ENCODE measurements at places on chromosomes 3 and 15.

- no peak for DNase-seq
Measured at GRCh38 chr3:114770874-114771273, 376.2 kb downstream of the ZBTB20 start.

DNA sequence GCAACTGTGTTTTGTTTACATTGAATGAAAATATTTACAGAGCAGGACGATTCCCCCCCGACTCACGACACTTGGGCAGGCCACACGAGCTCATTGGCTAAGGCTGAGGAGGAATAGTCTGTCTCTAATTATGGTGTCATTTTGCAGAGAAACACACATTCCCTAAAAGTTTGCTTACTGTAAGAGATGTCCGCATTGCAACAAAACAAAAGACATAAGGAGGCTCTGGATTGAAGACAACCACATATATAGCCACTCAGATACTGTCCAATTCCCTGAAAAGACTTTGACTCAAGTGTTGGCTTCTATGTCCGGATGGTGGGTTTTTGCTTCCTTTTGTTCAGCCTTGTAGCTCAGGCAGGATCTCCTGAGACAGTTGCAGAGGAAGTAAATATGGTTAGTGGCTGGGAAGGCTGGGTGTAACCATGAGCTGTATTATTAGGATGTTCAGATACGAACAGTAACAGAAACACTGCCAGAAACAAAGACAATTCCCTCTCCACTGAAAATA, 170.4 kb downstream of the KLHL25 start:
- no peak for DNase-seq

- no peak for DNase-seq
Measured at GRCh38 chr3:98886525-98886924, 15.0 kb downstream of the DCBLD2 start.

GRCh38 chr3:188166441-188166840, 12.5 kb downstream of the LPP start:
- no peak for DNase-seq

DNA sequence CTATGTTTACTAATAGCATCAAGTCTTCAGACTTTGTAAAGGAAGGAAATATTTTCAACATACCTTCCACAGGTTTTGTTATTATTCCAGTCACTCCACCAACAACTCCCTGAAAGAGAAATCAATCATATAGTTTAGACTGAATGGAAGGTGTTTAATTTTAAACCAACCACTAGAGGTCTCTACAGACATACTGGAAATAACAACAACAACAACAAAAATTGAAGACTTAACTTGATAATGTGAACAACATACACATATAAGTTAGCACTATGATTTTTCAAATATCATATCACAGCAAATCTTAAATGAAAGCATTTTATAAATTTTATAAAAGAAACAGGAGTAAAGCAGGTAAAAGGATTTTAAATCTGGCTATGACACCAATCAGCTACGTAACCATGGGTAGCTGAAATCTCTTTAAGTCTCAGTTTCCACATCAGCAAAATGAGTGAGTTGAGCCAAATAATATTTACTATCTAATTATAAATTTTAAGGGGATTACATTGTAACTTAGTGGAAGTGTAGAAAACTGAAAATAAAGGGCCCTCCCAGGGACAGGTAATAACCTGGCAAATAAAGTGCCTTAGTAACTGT, 188.2 kb downstream of the VPS13C start:
- peak; percentile 56 for DNase-seq

- DNase-seq = no peak
Measured at GRCh38 chr15:70698836-70699390, 64.4 kb downstream of the UACA start.

- DNase-seq = no peak
Measured at GRCh38 chr3:28406241-28406640, 57.6 kb upstream of the AZI2 start.

DNA sequence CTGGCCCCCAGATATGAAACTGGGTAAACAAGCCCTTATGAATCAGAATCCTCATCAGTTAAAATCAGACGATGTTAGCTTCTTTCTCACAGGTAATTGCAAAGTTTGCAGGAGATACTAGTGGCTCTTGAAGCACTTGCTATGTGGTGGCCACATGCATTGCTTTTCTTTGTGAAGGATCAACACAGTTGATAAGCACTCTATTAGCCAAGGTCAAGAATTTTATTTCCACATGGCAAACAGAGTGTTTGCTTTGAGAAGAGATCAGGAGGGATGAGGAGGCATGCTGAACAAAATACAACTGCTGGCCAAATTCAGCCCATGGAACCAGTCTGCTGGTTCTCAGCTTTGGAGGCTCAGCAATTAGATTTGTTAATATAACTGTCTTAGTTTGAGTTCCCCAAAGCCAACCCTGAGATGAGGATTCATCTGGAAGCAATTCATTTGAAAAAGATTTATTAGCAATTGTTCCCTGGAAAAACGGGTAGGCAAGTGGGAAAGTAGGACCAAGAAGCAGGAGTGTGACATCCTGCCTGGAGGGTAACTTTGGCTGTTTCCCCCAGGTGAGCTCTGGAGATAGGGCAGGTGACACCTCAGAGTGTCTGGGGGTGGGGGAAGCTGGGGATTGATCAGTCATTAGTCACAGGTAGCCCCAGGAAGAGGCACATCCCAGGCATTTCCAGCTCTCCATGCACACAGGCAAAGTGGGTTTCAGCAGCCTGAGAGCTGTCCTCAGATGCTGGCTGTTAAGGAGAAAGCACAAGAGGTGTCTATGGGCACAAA, 180.3 kb downstream of the ABHD5 start:
- no peak for DNase-seq

DNA sequence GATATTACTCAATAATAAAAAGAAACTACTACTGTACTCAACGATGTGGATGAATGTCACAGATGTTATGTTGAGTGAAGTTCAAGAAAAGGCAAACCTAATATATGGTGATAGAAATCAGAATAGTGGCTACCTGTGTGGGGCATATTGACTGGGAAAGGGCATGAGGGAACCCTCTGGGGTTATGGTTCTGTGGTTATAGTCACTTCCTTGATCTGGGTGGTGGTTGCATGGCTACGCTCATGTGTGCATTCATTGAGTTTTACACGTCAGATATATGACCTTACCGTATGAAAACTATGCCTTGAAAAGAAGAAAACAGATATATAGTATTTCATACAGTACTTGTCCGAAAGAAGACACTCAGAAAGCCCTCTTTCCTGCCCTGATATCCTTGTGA, 331.0 kb upstream of the LRRFIP2 start:
- no peak for DNase-seq

- DNase-seq = no peak
Measured at GRCh38 chr3:57890874-57891273, 117.3 kb upstream of the FLNB start.

DNA sequence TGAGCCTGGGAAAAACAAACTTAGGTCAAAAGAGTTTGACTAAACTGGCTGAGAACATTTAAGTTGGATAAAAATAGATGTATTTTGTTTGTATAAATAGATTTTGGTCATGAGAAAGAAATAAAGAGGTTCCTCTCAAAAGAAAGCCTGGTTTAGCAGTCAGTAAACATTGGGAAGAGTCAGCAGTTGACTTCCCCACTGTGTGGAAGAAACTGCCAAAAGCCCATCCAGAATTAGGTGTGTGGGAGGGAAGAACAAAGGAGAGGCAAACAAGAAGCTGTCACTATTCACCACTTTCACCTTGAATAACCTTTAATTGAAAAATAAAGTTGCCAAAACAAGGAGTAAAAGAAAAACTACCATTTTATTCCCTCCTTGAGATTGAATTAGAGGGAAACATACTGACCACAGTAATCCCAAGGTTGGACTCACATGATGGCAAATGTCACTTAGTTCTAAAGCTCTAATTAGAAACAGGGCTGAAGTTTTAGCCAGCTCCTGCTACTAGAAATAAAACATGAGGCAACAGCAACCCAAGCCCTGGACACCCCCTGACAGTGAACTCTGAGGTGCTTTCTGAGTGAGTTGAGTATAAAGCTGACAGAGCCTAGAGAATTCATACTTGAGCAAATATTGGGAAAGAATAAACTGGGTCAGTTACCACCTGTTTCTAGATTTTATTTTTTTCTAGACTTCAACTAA, 139.3 kb downstream of the SERPINI1 start:
- no peak for DNase-seq

- peak; percentile 50 for DNase-seq
Measured at GRCh38 chr15:37101980-37102304, 1.6 kb upstream of the MEIS2 start.

DNA sequence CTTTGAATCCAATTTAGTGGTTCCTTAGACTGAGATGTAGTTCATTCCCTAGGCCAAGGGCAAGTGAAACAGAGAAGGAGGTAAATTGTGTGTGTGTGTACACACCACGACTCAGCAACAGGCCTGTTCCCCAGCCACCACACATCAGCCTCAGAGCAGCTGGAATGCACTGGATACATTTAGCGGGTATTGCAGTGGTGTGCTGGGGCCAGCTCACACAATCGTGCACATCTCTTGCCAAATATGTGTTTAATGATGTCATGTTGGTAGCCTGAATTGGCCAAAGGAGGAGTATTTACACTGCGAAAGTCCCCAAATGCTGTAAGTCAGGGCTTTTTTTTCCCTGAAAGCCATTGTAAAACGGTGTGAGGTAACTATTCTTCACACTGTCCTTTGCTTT, 82.3 kb downstream of the RBPMS2 start:
- no peak for DNase-seq

GRCh38 chr3:45125550-45126026, 20.6 kb downstream of the CDCP1 start:
- DNase-seq = no peak

GRCh38 chr15:48811325-48811958, 573 bp upstream of the CEP152 start:
- no peak for DNase-seq

GRCh38 chr3:18648159-18648558, 223.0 kb upstream of the SATB1 start:
- DNase-seq = no peak

DNA sequence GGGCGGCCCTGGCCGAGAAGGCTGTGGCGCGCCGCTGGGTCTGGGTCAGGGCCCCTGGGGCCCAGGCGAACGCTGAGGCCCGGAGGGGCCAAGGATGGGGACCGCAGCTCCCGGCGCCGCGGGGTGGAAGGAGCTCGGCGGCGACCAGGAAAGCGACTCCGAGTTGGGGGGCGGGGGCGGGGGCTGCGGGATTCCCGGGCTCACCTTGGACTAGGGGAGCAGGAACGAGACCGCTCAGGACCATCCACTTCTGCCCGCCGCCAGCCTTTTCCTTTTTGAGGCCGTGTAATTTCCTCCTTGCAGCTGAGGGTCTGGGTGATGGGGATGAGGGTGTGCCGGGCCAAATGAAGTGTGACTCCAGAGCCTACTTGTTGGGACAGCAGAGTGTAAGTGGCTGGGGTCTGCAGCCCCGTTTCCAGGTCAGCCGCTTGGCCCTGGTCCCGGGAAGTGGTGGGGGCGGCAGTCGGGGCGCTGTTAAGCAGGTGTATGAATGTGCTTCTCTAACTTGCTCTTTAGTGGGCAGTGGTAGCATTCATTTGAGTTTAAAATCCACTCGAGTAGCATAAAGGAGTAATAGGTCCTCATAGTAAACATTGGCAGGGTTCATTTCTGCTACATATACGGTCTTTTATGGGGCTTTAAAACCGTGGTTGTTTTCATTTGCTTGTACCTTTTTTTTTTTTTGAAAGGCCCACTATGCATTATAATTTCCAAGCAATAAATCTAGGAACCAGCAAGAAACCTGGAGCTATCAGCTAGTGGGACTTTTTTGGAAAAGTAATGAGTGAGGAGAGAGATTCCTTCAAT, 717 bp downstream of the PXK start:
- DNase-seq = peak; percentile 5

- no peak for DNase-seq
Measured at GRCh38 chr3:71942432-71943187, 157.7 kb upstream of the PROK2 start.

- no peak for DNase-seq
Measured at GRCh38 chr3:30631243-30631904, 25.0 kb downstream of the TGFBR2 start.

GRCh38 chr3:164470471-164470870, 607.8 kb downstream of the SI start:
- DNase-seq = no peak

GRCh38 chr15:31457161-31457560, 130.5 kb downstream of the KLF13 start:
- DNase-seq = no peak

GRCh38 chr15:97078591-97078990, 748.1 kb downstream of the NR2F2 start:
- DNase-seq = peak; percentile 9

DNA sequence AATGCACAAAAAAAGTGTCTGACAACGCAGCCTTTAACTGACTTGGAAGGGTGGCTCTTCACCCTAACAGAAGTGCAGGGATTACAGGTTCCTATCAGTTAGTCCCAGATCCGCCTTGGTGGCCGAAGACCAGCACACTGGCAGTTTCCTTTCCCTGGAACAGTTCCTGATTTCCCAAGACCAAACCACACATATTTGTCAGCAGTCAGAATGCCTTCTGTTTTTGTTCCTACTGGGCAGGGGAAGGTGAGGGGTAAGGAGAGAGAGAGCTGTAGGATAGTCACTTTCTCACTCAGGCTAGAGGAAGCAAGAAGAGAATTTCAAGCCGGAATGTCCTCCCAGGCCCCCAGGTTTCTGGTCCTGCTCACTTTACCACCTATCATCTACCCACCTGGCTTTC, 9.2 kb downstream of the CXCR6 start:
- DNase-seq = no peak

DNA sequence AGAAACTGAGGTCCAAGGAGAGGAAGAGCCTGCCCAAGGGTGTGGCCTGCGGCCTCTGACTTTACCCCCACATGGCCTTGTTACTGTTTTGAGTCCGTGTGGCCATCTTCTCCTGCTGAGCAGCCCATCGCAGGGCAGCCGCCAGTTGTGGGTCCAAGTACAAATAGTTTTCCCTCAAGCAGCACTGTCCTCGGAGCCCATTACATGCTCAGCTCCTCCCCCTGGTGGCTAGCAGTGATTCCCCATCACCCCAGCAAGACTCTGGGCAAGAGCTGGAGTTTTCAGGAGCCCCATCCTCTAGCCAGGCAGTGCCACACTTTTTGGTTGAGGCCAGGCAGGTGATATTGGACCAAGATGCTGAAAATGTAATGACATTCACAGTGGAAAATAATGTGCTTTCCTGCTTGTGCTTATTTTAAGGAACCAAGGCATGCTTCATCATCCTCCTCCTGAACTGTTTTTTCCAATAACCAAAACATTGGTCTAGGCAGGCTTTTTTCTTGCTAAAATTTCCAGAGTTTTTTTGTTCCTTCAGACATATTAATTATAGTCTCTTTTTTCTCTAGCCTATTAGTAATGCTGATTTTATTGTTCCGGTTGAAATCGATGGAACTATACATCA, 23.2 kb upstream of the VILL start:
- peak; percentile 4 for DNase-seq

- DNase-seq = no peak
Measured at GRCh38 chr3:125054449-125055329, 1.1 kb downstream of the HEG1 start.

GRCh38 chr3:76942101-76942500, 97.8 kb upstream of the ROBO2 start:
- no peak for DNase-seq

- DNase-seq = no peak
Measured at GRCh38 chr3:114600571-114600970, 306.7 kb downstream of the TIGIT start.

GRCh38 chr3:133380481-133381225, 19.2 kb upstream of the BFSP2 start:
- no peak for DNase-seq

Measured in NCI-H2171 treated with DMSO at 0.1 percent for 48 hours (cell line).